ENCODE measurements at places on chromosomes 16 and 17. TPM values are rescaled to one million over a fixed set of nuclear protein-coding genes. Genes with fewer than 3 reads are reported as not detected.

Gene SP2
- 18.0 TPM for total RNA-seq

- no peak for DNase-seq
Observed at GRCh38 chr16:23896832-23897821, 61.3 kb downstream of the PRKCB start.

DNA sequence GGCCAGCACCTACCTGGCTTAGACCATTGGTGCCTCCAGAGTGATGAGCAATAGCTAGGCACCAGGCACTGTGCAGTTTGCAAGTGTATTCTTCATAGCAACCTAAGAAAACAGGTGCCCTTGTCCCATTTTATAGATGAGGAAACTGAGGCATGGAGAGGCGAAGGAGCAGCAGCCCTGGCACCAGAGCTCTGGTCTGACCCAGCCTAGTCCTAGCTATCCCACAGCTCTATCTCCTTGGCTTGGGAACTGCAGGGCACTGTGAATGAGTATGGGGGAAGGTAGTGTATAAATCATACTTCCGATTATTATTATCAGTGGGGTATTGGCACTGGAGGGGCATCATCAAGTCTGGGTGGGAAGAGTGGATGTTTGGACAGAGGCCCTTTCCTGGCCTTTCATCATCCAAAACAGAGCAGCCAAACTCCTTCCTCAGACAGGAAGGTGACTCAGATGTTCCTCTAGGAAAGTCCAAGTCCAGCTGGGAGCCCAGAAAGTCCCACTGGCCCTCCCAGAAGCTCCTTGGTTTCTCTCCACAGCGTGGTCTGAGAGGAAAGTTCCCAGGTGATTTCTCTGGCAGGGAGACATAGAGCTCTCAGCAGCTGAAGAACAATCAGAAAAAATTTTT, 32.0 kb upstream of the PLLP start:
- DNase-seq = peak; percentile 81

Gene UMOD
- not detected for total RNA-seq

DNA sequence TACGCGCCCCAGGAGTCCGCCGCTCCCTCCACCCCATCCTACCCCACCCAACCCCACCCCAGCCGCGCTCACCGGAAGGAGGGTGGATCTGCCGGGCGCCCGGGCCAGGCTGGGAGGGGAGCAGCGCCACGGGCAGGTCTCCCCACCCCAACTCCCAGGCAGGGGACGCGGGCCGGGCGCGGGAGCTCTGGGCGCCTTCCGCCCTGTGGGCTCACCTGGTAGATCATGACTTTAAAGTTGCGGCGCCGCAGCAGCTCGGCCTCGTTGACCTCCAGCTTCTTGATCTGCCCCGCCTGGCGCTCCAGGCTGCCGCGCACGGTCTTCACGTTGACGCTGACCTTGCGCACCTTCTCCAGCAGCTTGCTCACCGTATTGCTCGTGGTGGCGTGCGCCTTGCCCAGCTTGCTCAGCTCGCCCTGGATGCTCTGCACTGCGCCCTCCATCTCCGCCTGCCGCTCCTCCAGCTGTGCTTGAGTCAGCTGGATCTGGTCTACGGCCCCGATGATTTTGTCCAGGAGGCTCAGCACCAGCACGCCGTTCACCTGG, 571 bp downstream of the CAVIN1 start:
- peak; percentile 51 for DNase-seq

GRCh38 chr17:1573932-1574696, 11.5 kb upstream of the PITPNA start:
- peak; percentile 96 for DNase-seq

Gene HSPB9
- total RNA-seq = not detected

GRCh38 chr16:21560462-21560861, 38.9 kb upstream of the METTL9 start:
- peak; percentile 25 for DNase-seq

GRCh38 chr17:17727111-17727659, 45.9 kb downstream of the RAI1 start:
- no peak for DNase-seq

Gene HCRT
- not detected for total RNA-seq

- DNase-seq = peak; percentile 77
Observed at GRCh38 chr17:21674242-21674731, 18.0 kb upstream of the KCNJ18 start.

Gene KRT20
- not detected for total RNA-seq

GRCh38 chr17:59853168-59853918, 39.4 kb downstream of the TUBD1 start:
- peak; percentile 72 for DNase-seq

Gene CRISPLD2
- total RNA-seq = 108 TPM
